ENCODE measurements at places on chromosomes 11 and 22. TPM values are rescaled to one million over a fixed set of nuclear protein-coding genes. Genes with fewer than 3 reads are reported as not detected.
A peak's percentile ranks its signal among the peaks of the same experiment; 100 is the strongest.

CCDC15 gene
- total RNA-seq: 3.6 TPM

TMEM191C gene
- total RNA-seq: 0.64 TPM

DSCAML1 gene
- total RNA-seq: 0.48 TPM

F2 gene
- not detected for total RNA-seq

DUSP8 gene
- 4.0 TPM for total RNA-seq

- H3K4me3 ChIP-seq: no peak overlapping the region
- DNase-seq: no peak
- no peak overlapping the region for H3K27ac ChIP-seq
These were observed 378.3 kb downstream of the INSC start for GRCh38 chr11:15493066-15493465.

DNA sequence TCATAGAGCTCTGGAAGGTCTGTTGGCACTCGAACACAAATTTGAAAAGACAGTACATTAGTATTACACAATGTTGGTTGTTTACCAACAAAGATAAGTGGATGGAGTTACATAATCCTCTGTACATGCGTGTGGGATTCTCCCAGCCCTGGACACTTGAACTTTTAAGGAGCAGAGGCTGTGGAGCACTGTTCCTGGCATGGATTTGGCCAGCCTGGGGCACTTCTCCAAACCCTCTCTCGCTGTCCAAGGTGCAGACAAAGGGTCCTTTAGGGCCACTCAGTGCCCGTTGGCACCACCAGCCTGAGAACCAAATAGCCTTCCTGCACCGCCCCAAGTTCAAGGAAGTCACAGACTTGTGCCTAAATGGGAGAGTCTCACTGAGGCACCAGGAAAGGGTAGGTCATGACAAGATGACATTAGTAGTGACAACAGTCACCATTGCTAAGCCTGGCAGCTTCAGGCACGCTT is 1.6 kb upstream of the ANO1 start:
- no peaks in the 10 kb centered on the region for H3K4me1 ChIP-seq
- H3K27ac ChIP-seq: no peak overlapping the region
- no peak for DNase-seq
- H3K27me3 ChIP-seq: no peaks in the 10 kb centered on the region
- H3K4me3 ChIP-seq: no peak overlapping the region

DNA sequence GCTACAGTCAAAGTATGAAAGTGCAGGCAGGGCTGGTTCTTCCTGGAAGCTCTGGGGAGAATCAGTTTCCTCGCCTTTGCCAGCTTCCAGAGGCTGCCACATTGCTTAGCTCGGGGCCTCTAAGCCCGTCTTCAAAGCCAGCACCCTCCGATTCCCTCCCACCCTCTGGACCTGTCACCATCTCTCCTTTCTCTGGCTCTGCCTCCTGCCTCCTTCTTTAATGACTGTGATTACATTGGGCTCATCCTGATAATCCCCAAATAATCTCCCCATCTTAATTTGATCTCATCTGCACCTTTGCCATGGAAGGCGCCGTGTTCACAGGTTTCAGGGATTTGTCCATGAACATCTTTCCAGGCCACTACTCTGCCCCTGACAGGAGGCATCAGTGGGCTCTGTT is 42.5 kb downstream of the MCM5 start:
- no peak overlapping the region for H3K4me3 ChIP-seq
- no peaks in the 10 kb centered on the region for H3K4me1 ChIP-seq
- DNase-seq: no peak
- H3K27me3 ChIP-seq: no peaks in the 10 kb centered on the region

DNA sequence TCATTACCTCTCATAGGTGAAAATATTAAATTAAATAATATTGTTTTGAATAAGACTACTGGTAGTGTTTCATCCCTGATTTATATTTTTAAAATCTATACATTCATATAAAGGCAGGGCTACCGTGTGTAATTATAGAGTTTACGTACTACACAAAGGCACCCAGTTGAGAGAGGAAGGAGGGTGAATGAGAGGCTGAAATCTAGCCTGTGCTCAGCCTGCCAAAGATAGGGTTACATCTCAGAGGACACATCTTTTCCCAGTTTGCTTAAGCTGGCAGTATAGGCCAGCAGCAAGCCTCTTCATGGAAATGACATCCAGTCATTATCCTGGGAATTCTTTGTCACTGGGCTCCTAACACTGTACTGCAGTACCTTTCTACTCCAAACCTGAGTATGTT is 7.5 kb upstream of the B3GNT6 start:
- H3K4me1 ChIP-seq: no peaks in the 10 kb centered on the region
- no peaks in the 10 kb centered on the region for H3K36me3 ChIP-seq
- no peak overlapping the region for H3K4me3 ChIP-seq
- no peaks in the 10 kb centered on the region for H3K27me3 ChIP-seq
- no peak for DNase-seq
- no peak overlapping the region for H3K27ac ChIP-seq

DNA sequence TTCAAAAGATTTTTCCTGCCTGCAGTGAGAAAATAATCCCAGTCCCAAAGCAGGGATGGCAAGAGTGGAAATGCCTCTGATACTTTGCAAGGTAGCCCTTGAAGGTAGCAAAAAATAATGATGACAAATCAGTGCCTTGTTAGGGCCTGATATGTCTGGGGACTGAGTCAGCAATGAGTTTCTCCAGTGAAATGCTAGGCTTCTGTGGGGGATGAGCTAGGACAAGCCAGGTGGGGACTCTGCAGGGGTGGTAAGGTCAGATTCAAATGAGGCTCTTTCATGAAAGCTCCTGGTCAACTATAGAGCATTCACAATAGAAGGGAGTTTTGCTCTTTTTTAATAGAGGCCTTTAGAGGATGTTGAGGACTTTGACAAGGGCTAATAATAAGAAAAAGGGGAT is 77.7 kb downstream of the ME3 start:
- no peak overlapping the region for H3K27ac ChIP-seq
- no peak overlapping the region for H3K4me3 ChIP-seq
- H3K27me3 ChIP-seq: no peaks in the 10 kb centered on the region

- no peak for DNase-seq
- no peak overlapping the region for H3K27ac ChIP-seq
- H3K36me3 ChIP-seq: no peaks in the 10 kb centered on the region
- no peaks in the 10 kb centered on the region for H3K4me1 ChIP-seq
These were observed 135.9 kb downstream of the FDX1 start for GRCh38 chr11:110565357-110566336.

DNA sequence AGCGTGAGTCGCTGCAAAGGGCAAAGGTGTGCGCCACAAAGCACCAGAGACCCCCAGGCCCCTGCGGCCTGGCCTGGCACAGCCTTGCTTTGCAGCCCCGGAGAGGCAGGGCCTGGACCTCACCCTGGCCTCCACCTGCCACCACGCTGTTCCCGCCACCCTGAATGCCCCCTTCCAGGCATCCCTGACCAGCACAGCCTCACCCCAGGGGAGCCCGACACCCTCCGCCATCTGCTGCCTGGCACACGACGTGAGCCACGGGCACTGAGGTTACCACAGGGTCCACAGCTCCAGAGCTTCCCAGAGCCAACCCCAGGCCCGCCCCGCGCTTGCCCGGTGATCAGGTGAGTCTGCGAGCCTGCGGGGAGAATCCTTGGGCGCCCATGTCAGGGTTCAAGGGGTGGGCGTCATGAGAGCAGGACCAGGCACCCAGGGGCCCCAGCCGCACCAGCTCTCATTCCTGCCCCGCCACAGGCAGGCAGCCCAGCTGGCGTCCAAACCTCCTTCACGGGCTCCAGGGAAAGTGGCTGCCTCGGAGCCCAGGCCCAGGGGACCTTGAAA is 171.3 kb downstream of the BRD1 start:
- no peaks in the 10 kb centered on the region for H3K27me3 ChIP-seq
- peak overlapping the region; percentile 70 for H3K4me3 ChIP-seq
- no peaks in the 10 kb centered on the region for H3K36me3 ChIP-seq

DNA sequence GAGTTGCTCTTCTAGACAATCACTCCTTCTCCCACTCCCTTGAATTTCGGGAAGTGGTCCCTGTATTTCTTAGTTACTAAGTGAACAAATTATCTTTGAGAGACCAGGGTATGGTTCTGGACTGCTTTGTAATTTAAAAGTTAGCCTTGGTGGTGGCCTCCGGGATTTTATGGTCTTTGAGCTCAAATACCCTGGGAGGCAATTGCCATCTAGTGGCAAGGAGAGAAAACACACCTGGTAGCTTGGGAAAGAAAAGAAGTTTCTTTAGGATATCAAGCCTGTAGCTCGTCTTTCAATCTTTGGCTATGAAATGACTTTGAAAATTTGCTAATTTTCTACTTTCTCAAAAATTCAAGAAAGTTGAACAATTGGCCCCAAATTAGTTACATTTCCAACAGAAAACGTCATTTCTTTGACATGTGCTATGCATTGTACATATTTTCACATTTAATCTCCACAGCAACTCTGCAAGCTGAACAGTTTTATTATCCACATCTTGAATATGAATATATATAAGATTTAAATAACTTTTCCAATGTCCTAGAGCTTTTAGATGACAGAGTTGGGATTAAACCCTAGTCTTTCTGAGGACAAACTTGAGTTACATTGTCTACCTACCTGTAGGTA is 39.1 kb downstream of the MMP27 start:
- no peaks in the 10 kb centered on the region for H3K36me3 ChIP-seq
- peak; percentile 18 for DNase-seq
- no peaks in the 10 kb centered on the region for H3K27me3 ChIP-seq
- no peak overlapping the region for H3K27ac ChIP-seq

DNA sequence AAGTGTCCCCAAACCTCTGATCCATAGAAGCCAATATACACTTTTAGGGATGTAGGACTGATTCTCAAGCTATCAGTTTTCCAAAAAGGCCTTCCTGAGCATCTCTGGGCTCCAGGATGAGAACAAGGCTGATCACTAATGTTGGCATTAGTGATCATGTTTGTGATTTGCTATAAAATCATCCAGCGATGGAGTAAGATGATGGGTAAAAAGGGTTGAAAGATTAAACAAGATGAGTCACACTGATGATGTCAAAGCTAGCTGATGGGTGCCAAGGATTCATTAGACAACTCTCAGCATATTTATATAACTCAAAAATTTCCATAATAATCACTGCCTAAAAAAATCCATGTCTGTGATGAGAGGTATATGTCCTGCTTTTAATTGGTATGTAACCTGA is 42.8 kb downstream of the ZNF280B start:
- no peaks in the 10 kb centered on the region for H3K4me1 ChIP-seq
- H3K4me3 ChIP-seq: no peak overlapping the region
- H3K27me3 ChIP-seq: peaks cover 7% of the 10 kb centered on the region
- H3K36me3 ChIP-seq: no peaks in the 10 kb centered on the region

DNA sequence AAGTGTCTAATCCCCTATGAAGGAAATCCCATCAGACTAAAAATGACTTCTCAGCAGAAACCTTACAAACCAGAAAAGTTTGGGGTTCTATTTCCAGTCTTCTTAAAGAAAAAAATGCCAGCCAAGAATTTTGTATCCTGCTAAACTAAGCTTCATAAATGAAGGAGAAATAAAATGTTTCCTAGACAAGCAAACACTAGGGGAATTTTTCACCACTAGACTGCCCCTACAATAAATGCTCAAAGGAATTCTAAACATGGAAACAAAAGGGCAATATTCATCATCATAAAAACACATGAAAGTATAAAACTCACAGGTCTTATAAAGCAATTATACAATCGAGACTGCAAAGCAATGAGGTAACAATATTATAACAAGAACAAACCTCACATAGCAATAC is 124.3 kb downstream of the PLEKHA7 start:
- no peaks in the 10 kb centered on the region for H3K36me3 ChIP-seq
- no peaks in the 10 kb centered on the region for H3K27me3 ChIP-seq
- H3K4me1 ChIP-seq: no peaks in the 10 kb centered on the region
- DNase-seq: no peak

- no peaks in the 10 kb centered on the region for H3K27me3 ChIP-seq
- no peak for DNase-seq
- H3K4me1 ChIP-seq: no peaks in the 10 kb centered on the region
- no peak overlapping the region for H3K4me3 ChIP-seq
- H3K27ac ChIP-seq: no peak overlapping the region
These were observed 5.5 kb downstream of the ACRV1 start for GRCh38 chr11:125675196-125675595.

GRCh38 chr11:116603728-116604323 is 169.0 kb downstream of the BUD13 start:
- no peak for DNase-seq
- no peaks in the 10 kb centered on the region for H3K4me1 ChIP-seq
- H3K36me3 ChIP-seq: no peaks in the 10 kb centered on the region
- H3K27me3 ChIP-seq: no peaks in the 10 kb centered on the region

GRCh38 chr22:48945621-48946458 is 881.8 kb downstream of the BRD1 start:
- no peak for DNase-seq
- H3K4me3 ChIP-seq: no peak overlapping the region
- no peaks in the 10 kb centered on the region for H3K36me3 ChIP-seq
- H3K27me3 ChIP-seq: no peaks in the 10 kb centered on the region
